ENCODE measurements at places on chromosomes 3 and 15.

- no peak for DNase-seq
Measured at GRCh38 chr15:39153716-39154115, 427.2 kb upstream of the THBS1 start.

GRCh38 chr3:160027541-160028195 is 39.0 kb downstream of the IL12A start:
- no peak for DNase-seq

- DNase-seq, result no peak
Measured at GRCh38 chr15:51869060-51869421, 39.6 kb downstream of the TMOD3 start.

- DNase-seq, result no peak
Measured at GRCh38 chr3:144549166-144549565, 577.5 kb downstream of the DIPK2A start.

DNA sequence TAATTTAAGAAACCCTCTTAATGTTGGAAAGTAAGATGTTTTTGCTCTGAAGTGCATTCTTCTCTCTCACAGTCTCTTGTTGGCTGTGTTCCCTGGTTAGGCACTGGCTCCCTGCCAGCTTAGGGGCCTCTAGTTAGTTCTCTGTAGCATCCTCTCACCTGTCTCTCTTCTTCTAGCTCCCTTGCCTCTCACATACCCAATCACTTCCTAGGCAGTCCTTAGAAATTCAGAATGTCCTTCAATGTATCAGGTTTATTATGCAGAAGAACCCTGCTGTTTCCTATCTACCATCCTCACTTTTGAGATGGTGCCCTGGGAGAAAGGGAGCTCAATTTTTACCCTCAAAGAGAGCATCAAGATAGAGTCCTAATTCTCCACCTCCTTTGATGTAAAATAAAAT is 36.2 kb upstream of the CPNE4 start:
- no peak for DNase-seq

DNA sequence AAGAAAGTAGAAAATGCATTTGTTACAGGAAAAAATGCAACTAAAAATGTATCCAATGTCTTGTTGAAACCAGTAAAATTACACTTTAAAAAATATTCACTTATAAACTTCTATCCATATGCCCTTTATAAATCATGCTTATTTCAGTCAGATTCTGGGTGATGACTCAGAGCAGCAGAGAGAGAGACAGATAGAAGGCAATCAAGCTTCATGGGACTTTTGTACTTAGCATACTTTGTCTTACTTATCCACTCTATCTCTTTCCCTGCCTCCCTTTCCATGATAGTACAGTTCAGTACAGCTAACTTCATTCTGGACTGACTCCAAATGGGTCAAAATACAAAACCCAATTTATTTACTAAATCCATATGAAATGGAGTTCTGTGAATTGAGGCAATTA is 1438.2 kb downstream of the ZPLD1 start:
- no peak for DNase-seq

GRCh38 chr15:66932634-66933024 is 132.8 kb upstream of the SMAD3 start:
- no peak for DNase-seq

GRCh38 chr3:188421836-188422540 is 268.0 kb downstream of the LPP start:
- DNase-seq, result no peak

- no peak for DNase-seq
Measured at GRCh38 chr3:170098753-170099152, 61.0 kb downstream of the GPR160 start.

DNA sequence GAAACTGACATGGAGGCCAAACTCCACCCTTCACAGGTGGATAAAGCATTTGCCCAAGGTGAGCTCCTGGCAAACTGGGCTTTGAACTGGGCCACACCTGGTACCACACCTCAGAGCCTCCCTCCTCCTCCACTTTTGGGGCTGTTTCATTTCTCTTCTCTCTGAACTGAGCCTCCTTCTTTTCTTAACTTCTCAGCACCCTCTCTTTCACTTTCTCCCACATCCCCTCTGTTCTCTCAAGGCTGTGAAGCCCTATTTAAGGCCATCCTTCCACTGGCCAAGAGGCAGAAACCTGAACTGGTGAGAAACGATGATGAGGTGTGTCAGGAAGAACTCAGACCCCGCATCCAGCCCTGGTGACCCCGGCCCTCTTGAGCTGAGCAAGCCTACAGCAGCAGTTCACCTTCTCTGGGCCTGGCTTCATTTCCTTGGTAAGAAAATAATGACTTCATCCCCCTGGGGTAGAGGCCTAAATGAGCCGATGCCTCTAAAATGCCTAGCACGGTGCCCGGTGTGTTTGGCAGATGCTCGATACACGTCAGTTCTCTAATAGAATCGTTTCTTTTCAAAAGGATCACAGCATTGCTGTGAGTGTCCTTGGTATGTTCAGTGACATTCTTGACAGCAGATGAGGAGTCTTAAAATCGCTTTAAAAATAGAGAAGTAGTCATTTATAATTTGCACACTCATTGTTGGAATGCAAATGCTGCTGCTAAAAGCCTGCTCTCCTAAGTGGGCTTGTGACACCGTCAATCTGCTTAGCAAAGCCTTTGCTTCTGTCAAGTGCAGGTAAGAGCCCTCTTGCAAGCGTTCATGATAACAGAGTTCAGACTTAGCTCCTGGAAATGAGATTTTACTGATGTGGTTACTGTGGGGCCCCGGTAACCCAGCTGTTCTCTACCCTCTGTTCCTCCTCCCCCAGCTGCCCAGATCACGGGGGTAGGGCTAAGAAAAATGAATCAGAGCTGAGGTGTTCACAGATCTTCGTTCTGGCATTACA is 97.7 kb upstream of the ATP2B2 start:
- DNase-seq, result no peak

DNA sequence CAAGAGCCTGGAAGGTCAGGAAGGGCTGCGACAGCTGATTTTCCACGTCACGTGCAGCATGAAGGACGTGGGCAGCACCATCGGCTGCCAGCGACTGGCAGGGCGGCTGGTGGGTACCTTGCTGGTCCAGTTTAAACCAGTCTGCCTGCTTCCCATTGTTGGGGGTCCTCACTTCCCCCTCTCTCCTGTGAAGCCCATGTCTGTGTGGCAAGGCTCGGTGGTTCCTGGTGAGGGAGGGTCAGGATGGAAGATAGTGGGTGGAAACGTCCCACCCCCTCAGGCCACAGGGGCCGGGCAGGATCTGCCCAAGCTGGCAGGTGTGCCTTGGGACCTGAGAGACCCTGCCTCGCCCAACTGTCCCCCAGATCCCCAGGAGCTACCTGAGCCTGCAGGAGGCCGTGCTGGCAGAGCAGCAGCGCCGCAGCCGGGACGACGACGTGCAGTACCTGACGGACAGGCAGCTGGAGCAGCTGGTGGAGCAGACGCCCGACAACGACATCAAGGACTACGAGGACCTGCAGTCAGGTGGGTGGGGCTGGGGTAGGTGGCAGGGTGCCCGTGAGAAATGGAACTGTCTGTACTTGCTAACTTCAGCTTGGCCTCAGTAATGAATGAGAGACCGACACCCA is 108.2 kb downstream of the LRRK1 start:
- DNase-seq, result no peak

- no peak for DNase-seq
Measured at GRCh38 chr3:13886593-13887129, 6.8 kb upstream of the WNT7A start.

- no peak for DNase-seq
Measured at GRCh38 chr3:177811112-177811511, 613.8 kb upstream of the TBL1XR1 start.

DNA sequence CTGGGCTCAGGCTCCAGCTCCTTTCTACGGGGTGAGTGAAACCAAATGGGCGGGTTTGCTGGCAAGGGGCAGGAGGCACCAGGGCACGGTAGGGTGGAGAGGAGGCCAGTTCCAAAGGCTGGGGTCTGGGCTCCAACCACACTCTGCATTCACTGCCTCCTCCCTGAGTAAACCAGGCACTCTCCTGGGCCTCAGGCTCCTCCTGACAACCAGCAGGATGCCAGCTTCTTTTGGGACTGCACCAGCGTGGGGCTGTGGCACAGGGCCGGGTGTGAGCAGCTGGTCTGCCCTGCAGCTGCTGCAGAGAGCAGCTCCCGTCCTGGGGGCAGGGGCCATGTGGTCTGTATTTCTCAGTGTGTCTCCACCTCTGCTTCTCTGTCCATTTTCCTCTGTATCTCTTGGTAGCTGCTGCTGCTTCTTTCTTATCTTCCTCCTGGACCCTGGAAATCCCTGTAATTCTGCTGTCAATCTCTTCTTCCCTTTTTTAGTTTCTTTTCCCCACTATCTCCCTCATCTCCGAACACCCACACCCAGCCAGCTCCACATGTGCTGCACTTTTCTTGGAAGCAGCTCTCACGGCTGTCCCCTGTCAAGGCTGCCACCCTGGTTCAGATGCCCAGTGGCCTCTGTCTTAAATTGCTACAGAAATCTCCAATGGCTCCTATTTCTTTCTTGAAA is 54.9 kb upstream of the TBC1D21 start:
- no peak for DNase-seq

- DNase-seq, result no peak
Measured at GRCh38 chr3:100882571-100882984, 110.6 kb downstream of the ABI3BP start.

DNA sequence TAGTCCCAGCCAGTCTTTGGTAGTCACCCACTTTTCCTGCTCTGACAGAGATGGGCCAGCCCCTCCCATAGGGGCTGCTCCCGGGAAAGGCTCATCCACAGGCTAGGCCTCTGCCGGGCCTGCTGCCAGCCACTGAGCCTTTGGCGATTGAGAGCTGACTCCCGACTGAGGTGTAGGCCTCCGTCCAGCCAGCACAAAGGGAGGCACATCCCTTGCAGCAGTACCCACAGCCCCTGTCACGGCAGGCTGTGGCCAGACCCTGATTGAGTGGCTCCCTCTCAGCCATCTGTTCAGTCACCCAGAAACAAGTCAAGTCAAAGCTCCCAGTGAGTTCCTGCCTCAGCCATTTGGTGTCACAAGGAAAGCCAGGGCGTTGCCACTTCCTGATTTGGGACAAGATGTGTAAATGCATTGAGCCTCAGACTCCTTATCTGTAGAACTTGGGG is 6.2 kb upstream of the PAK6 start:
- no peak for DNase-seq

- no peak for DNase-seq
Measured at GRCh38 chr3:131277836-131278497, 103.6 kb upstream of the NUDT16 start.

- no peak for DNase-seq
Measured at GRCh38 chr3:88611826-88612326, 462.1 kb downstream of the C3orf38 start.

DNA sequence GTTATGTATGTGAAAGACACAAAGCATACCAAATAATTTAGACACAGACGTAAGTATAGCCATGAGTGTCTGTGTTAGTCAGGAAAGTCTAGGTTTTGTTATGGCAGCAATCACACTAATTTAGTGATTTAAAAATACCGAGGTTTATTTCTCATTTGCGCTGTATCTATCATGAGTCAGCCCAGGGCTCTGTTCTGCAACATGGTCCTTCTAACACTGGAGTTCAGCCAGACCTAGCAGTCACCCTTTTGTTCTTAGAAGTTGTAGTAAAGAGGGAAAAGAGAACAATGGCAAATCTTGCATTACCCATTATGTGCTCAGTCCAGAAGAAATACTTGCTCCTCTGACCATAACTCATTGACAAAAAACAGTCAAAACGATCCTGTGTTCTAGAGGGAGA is 311.5 kb downstream of the NLGN1 start:
- DNase-seq, result no peak

GRCh38 chr15:72175186-72176044 is 22.2 kb downstream of the GRAMD2A start:
- no peak for DNase-seq

DNA sequence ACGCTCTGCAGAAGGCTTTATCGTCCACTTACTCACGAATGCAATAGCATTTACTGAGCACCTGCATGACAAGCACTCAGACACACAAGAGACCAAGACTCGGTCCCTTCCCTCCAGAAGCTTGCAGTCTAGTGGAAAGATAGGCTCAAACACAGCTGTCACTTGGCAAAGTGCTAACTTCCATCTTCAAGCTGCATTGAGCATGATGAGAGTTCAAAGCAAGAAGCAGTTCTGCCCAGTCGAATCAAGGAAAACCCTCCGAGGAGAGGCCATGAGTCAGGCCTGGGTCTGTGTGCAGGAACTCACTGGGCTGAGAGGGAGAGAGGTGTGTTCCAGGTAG is 51.5 kb downstream of the C3orf20 start:
- no peak for DNase-seq

DNA sequence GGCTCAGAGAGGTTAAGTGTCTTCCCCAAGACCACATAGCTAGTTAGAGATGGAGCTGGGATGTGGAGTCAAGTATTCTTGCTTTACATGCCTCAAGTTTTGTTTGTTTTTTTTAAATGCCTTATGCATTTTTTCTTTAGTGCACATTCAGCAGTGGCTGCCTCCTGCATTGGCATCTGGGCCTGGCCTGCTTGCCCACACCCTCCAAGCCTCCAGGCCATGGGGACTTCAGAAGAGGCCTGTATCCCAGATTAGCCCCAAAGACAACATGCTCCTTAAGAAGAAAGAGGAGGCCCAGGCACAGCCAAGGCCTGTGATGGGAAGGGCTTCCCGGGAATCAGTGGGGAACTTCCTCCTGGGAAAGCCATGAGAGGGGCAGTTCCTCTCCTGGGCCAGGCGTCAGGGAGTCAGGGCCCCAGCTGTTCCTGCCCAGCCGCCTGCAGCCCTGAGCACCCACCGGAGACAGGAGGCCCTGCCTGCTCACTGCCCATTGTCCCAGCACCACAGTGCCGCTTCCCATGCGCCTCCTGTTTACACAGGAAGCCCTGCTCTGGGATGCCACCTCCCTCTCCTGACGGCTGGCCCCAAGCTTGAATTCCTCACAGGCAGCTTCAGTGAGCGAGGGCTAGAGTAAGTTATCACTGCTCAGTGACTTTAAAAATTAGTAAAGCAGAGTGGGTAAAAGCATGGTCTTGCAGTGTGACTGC is 16.0 kb downstream of the FOXL2NB start:
- no peak for DNase-seq

- no peak for DNase-seq
Measured at GRCh38 chr3:72652395-72652794, 195.8 kb downstream of the SHQ1 start.

GRCh38 chr3:107660306-107660976 is 137.7 kb downstream of the BBX start:
- DNase-seq, result no peak

DNA sequence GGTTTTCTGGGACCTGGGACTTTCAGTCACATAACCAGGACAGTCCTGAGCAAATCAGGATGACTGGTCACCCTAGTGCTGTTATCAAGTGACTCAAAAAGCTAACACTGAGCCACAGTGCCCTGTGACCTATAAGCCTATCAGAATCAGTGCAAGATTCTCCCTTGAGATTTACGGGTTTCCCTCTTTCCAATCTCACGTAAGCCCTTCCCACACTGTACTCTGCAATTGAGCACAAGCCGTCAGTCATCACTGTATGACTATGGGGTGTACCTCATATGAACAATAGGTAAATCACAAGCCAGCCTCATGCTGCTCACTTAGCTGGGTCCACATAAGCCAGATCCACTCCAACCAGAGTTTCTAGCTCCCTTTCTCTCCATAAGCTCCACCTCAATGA is 21.0 kb upstream of the CLDN18 start:
- no peak for DNase-seq

DNA sequence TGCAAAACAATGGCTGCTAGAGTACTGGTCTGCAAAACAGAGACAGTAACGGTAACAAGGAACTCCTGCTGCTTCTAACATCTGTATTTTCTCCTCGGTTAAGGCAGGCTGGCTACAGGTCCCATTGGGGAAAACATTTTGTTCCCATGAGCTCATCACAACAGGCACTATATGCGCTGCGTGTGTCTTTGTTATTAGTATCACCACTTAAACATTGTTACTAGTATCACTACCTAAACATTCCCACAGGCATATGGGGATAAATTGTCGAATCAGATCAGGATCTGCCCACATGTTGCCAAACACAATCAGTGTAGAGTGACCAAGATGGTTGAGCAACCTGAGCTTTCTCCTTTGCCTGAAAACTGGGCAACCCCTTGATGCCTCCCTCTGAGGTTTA is 77.2 kb downstream of the TOP2B start:
- no peak for DNase-seq

Data from NCI-H1436 treated with DMSO at 0.1 percent for 48 hours (cell line).